SJCRH30 (cell line): ENCODE measurements at places on chromosomes 12 and 14. TPM values are rescaled to one million over a fixed set of nuclear protein-coding genes. Genes with fewer than 3 reads are reported as not detected.

Gene RPL10L
- not detected in 2 replicates for total RNA-seq

Gene RNF212B
- total RNA-seq: not detected in 2 replicates

Gene CLEC14A
- 20.7 and 21.9 TPM in 2 replicates for total RNA-seq

Gene C1R
- total RNA-seq: 1.5 and 3.4 TPM in 2 replicates

Gene TMTC1
- 121 and 129 TPM in 2 replicates for total RNA-seq

Gene NRXN3
- total RNA-seq: 0.02 TPM in 1 of 2 replicates, not detected in the other

Gene FSCB
- total RNA-seq: not detected in 2 replicates

Gene DDN
- 5.0 and 5.5 TPM in 2 replicates for total RNA-seq

DNA sequence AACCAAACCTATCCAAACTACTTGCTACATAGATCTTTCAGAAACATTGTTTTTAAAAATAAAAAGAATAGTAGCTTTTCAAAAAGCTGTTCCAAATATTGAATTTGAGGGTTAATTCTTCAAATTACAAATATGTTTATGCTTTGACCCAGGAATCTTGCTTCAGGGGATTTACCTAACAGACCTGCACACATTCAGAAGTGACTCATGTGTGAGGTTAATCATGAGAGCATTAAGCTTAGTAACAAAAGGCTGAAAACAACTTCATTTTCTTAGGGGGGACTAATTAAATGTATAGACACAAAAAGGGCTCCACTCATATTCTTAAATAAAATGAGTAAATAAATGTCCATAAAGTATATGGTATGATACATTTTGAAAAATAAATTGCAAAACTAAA, 672.4 kb upstream of the FLRT2 start:
- no peak for DNase-seq

GRCh38 chr14:88521818-88522217, 33.0 kb downstream of the PTPN21 start:
- no peak for DNase-seq

DNA sequence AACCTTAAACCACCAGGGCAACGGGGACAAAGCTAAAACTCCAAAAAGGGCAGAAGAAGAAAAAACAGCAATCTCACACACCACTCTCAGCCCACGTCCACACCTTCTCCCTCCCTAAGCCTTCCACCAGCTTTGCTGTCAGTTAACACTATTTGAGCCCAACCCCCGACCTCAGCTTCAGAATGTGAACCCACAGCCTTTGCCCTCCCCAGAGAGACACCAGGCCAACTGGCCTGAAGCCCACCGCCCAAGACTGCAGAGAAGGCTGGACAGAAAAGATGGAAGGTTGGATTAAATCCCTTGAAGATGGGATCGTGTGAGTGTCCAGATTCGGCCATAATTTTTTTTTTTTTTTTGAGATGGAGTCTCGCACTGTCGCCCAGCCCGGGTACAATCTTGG, 22.4 kb downstream of the IRF2BPL start:
- DNase-seq: no peak

GRCh38 chr12:62928632-62929031, 6.3 kb downstream of the PPM1H start:
- DNase-seq: no peak

- DNase-seq: no peak
Observed at GRCh38 chr14:72839351-72839750, 54.5 kb downstream of the DPF3 start.

- DNase-seq: no peak
Observed at GRCh38 chr14:75294649-75295033, 16.0 kb downstream of the FOS start.

DNA sequence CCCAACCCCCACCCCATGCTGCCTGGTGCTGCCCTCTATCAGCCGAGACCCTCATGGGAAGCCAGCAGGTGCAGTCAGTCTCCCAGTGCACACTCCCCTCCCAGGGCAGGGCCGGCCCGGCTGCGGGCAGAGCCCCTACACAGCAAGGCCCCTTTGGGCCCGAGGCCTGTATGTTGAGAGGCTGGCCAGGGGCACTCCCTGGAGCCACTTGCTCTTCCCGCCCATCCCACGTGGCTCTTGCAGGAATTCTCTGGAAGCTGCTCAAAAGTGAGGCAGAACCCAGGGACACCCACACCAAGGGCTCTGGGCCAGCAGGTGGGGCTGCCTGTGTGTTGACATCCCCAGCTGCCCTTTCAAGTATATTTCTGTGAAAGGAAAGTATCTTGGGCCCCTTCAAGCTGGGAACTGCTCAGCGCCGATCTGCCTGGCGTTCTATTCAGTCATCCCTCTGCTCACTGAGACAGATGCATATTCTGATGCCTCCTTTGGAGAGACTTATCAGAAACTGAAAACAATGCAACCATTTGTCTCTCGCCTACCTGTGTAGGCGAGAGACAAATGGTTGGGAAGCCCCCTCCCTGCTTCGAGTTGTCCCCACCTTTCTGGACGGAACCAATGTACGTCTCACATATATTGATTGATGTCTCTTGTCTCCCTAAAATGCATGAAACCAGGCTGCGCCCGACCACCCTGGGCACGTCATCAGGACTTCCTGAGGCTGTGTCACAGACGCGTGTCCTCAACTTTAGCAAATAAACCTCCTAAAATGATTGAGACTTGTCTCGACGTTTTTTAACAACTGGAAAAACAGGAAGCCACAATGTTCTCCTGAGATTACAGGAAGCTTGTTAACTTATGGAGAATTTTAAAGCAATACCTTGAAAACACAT, 6.0 kb downstream of the GPR132 start:
- DNase-seq: peak; percentile 47

- DNase-seq: no peak
Observed at GRCh38 chr12:10559244-10559643, 53.6 kb downstream of the EIF2S3B start.

- peak; percentile 31 for DNase-seq
Observed at GRCh38 chr12:98373025-98373554, 142.3 kb upstream of the TMPO start.

DNA sequence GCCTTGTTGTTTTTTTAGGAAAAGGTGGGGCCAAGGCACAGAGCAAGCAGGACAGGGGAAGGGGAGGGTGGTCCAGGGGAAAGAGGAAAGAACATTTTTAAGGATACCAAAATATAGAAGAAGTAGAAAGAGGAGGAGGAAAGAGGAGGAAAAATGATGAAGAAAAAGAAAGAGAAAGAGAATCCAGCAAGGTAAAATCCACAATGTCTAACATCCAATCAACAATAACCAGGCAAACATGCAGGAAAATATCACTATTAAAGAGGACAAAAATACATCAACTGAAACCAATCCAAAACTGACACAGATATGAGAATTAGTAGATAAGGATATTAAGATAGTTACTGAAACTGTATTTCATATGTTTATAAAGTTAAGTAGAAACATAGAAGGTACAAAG, 7.0 kb upstream of the TMEM120B start:
- DNase-seq: no peak

DNA sequence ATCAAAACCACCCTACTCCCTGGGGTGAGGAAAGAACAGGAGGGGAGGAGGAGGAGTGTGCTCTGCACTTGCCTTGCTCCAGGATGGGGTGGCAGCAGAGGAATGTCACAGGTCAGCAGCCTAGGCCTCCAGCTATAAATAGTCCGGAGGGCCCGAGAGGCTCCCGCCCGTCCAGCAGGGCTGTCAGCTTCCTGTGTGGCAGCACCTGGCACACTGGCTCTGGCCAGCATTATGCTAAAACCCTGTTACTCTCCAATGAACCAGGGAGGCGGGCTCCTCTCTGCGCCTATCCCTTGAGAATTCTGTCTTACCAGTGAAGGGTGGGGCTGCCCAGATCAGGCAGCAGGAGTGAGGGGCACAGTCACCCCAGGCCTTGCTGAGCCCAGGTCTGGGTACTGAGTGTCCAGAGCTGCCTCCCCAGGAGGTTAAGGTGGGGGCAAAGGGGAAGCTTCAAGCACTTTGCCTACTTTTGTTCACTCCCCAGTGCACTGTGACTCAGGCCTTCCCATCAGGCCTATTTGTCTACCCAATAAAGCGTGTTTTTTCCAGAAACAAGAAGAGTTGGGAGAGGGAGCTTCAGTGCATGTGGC, 1.2 kb upstream of the COX14 start:
- peak; percentile 84 for DNase-seq

DNA sequence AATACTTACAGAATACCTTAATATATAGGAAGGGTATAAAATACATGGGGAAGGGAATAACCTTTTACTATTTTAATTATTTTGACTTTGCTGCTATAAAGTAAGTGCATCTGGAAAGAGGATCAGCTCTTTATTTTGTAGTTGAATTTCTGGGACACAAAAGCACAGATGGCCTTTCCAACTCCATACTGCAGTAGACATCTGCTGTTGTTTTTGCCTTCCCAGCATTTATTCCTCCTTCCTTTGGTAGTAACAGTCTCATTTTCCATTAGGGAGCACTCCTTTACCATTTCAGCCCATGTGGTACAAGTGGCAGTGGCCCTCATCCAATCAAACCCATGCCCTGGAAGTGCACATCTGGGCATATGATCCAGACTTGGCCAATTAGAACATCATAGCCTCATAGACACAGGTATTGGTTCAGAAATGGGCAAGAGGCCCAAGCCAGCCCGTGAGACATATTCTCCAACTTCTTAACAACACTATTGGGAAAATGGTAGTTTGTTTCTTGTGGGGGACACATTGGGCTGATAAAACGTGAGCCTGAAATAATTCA, 64.8 kb upstream of the YARS2 start:
- DNase-seq: no peak

DNA sequence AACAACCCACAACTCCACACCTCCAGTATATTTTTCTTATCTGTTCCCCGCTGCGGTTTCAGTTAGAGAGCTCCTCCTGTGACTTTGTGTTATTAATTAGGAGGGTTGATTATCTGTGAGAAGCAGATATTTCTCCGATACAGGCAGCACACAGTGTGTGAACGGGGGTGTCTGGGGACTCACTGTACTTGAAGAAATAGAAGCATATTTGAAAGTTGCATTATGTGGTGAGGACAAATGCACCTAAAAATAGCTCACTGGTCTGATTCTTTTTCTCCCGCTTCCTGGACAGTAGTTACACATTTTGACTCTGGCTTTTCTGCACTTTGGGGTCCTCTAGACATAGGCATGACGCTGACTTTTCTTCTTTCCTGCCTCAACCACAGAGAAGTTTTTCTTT, 277.7 kb downstream of the VRK1 start:
- DNase-seq: no peak

GRCh38 chr12:44873898-44874297, 2.2 kb downstream of the NELL2 start:
- no peak for DNase-seq

- no peak for DNase-seq
Observed at GRCh38 chr12:111155020-111155419, 213.9 kb downstream of the PHETA1 start.

- no peak for DNase-seq
Observed at GRCh38 chr12:7712841-7713442, 1.7 kb downstream of the DPPA3 start.

GRCh38 chr12:82648259-82648909, 38.3 kb upstream of the TMTC2 start:
- no peak for DNase-seq

- peak; percentile 23 for DNase-seq
Observed at GRCh38 chr14:89138846-89139245, 278.2 kb downstream of the FOXN3 start.

- DNase-seq: peak; percentile 76
Observed at GRCh38 chr12:6323340-6323994, 13.0 kb downstream of the PLEKHG6 start.

- no peak for DNase-seq
Observed at GRCh38 chr12:88893801-88894200, 313.5 kb upstream of the KITLG start.

GRCh38 chr12:49990273-49990672, 17.5 kb downstream of the AQP6 start:
- no peak for DNase-seq

- no peak for DNase-seq
Observed at GRCh38 chr12:128940974-128941373, 87.7 kb downstream of the GLT1D1 start.

GRCh38 chr12:92730758-92731157, 28.0 kb downstream of the PLEKHG7 start:
- no peak for DNase-seq

DNA sequence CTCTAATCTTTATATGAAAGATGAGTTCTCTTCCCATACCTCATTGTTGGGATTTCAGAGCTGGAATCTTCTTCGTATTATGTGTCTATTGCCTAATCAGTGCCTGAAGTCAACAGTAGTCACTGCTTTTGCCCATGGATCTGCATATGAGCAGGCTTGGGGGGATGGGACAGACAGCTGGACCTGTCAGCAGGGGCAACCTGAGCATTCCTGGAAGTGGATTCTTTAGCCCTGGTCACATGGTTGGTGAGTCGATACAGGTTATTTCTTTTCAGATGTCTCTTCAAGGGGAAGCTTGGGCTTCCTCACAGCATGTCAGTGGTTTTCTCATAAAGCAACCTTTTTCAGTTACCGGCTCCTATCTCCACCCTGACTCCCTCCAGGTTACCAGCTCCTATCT, 97.3 kb upstream of the RBM19 start:
- no peak for DNase-seq

DNA sequence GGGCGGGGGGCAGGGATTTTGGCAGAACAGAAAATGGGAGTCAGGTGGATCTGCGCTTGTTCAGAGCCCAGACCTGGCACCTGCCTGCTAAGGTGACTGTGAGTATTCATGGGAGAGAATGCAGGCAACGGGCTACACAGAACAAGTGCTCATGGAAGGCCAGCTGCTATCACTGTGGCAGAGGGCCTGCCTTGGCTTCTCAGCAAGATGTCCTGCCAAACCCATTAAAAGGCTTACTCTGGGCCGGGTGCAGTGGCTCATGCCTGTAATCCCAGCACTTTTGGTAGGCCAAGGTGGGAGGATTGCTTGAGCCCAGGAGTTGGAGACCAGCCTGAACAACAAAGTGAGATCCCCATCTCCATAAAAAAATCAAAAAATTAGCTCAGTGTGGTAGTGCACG, 21.0 kb downstream of the DIO3 start:
- DNase-seq: no peak

- DNase-seq: no peak
Observed at GRCh38 chr12:60174476-60174875, 578.6 kb downstream of the SLC16A7 start.

- no peak for DNase-seq
Observed at GRCh38 chr12:120774169-120774916, 48.7 kb downstream of the ACADS start.

DNA sequence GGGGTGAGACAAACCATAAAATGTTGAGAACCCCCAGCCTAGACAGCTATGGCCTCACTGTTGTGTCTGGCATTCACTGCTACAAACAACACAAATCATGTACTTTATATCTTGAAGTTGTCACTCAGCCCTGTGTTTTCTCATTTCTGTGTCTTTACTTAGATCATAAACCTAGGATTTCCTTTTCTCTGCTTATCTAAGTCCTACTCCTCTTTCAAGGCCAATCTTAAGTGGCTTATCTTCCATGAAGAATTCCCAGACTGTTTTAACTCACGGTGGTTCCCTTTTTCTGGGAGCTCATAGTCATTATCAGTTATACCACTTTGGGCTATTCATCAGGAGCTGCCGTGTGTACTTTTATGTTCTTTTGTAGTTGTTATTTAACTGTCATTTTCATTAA, 42.1 kb downstream of the FLRT2 start:
- DNase-seq: no peak
